ENCODE measurements at places on chromosomes 6 and 20. TPM values are rescaled to one million over a fixed set of nuclear protein-coding genes. Genes with fewer than 3 reads are reported as not detected.

GSTA1 gene
- not detected for total RNA-seq

- no peak for DNase-seq
These were observed 80.5 kb downstream of the TMEM242 start for GRCh38 chr6:157242791-157243190.

DNA sequence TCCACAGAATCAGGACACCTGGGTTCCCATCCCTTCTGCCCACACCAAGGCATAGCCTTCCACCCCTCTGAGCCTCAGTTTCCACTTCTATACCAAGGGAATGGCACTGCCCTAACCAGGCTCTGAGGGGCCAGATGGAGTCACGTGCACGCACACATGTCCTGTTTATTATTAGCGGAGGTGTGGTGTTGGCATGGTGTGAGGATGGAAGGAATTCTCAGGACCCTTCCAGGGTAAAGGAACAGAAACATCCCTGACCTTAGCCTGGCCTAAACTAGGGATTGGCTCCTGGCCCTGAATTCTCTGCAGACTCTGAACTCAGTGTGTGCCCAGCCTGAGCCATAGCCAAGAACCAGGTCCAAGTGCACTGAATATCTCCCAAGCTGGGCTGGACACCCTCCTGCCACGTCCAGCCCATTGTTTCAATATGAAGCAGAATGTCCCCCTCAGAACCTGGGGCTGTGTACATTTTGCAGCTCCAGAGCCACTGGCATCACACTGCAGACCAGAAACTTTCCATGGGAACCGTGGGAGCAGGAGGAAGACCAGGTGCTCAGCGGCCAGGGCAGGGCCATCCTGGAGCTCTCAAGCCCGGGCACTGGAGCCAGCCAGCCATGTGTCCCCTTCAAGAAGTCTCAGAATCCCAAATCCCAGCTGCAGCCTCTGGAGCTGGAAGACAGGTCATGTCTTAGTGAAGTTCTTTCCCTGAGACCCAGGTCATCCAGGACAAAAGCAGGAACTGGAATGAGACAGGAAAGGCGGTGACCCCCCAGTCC, 208.4 kb downstream of the ANKRD60 start:
- DNase-seq: no peak

DNA sequence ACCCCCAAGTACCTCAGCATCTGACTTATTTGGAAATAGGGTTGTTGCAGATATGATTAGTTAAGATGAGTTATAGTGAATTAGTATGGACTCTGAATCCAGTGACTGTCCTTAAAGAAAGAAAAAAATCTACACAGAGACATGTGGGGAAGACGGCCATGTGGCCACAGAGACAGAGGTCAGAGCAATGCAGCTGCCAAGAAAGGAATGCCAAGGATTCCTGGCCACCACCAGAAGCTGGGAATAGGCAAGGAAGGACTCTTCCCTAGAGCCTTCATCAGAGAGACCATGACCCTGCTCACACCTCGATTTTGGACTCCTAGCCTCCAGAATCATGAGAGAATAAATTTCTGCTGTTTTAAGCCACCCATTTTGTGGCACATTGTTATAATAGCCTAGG, 81.8 kb downstream of the FYN start:
- no peak for DNase-seq

CCN6 gene
- total RNA-seq: not detected

KCNB1 gene
- 0.41 TPM for total RNA-seq

BMP5 gene
- not detected for total RNA-seq

CST2 gene
- total RNA-seq: not detected

ADAM33 gene
- total RNA-seq: not detected

GRCh38 chr6:24387818-24388217, 14.9 kb upstream of the MRS2 start:
- DNase-seq: no peak

MAN1A1 gene
- 6.3 TPM for total RNA-seq

DNA sequence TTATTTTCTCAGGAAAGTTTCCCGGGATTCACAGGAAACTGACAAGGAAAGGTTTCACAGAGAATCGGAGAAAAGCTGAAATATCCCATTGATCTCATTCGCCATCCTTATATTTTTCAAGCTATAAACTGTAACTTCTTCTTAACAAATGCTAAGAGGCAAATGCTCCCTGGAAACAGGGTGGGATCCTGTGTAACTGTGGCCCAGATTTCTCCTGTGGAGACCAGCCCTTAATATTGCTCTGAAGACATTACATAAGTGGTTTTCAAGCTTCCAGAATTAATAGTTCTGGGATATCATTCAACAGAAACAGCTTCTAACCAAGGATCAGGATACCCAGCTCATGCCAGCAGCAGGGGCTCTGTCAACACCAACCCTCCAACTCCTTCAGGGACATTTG, 69.2 kb downstream of the THBS2 start:
- DNase-seq: no peak

Measured in A172 (cell line).